Left renal pelvis (tissue), 4 donors: ENCODE measurements at places on chromosomes 7 and 10.

DNA sequence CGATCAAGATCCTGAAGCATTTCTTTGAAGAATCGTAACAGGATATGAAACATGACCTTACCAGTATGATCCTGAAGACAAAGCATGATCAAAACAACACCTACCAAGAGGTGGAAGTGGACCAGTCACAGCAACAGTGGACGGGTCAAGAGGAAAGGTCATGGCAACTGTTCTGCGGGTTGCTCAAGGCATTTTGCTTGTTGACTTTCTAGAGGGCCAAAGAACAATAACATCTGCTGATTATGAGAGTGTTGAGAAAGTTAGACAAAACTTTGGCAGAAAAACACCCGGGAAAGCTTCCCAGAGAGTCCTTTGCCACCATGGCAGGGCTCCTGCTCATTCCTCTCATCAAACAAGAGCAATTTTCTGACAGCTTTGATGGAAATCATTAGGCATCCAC is 65.6 kb upstream of the LRRC18 start:
- no peak for DNase-seq

DNA sequence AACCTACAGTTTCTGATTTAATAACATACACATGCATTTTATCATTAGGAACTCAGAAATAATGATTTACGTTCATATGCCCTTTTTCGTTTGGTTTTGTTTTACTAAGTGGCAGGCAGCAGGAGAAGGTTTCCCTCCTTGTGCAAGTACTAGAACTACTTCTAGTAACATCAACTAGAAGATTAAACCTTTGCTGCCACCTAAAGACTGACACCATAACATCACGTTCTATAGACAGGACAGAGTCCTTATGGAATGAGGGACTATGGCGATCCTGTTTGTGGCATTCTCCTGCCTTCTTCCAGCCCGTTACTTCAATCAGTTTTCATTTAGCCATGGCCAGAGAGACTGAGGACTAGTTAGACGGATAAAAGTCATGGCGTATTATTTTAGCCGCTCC is 53.2 kb downstream of the GAD2 start:
- peak; percentile 8 for DNase-seq

- DNase-seq, result no peak
These were observed 43.8 kb downstream of the SP8 start for GRCh38 chr7:20742913-20743312.

- DNase-seq, result no peak
These were observed 174.3 kb downstream of the ADARB2 start for GRCh38 chr10:1563028-1563427.

- DNase-seq, result no peak
These were observed 72.6 kb upstream of the TOMM7 start for GRCh38 chr7:22895140-22895827.

GRCh38 chr7:139626817-139627216 is 103.3 kb downstream of the CLEC2L start:
- DNase-seq, result no peak

DNA sequence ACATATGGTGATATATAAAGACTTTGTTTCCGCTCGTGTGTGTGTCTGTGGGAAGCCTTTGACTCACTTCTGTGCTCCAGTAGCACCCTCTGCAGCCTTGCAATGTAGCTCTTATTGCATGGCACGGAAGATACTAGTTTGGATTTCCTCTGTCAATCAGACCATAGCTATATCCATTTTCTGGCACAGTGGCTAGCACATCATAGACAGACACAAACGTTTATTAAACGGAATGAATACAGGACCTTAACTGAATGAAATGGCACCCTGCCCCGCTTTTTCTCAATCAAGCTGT is 124.0 kb upstream of the PTPN20 start:
- DNase-seq, result no peak

DNA sequence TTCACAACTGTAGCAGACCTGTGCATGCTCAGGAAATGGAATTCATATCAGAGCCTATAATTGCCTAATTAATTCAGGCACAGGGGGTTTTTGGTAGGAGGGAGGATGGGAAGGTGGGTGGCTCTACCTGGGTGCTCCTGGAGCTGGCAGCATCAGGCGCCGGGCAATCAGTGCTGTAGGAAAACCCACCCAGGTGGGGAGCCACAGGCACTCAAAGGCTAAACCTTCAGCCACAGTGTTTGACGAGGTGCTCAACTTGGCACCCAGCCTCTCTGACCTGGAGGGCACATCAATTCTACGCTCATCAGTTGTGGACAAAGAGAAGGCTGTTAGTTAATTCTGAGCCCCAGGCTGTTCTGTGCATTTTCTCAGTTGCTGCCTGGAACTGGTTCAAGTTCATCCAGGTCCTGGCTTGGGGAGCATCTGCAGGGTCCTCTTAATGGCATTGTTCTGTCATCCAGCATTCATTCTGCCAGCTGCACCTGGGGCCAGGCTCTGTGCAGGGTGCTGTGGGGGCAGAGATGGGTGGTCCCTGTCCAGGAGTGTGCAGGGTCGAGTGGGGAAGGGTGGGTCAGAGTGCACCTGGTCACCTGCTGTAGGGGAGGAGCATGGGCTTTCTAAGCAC is 54.1 kb upstream of the NPTX2 start:
- DNase-seq, result no peak

DNA sequence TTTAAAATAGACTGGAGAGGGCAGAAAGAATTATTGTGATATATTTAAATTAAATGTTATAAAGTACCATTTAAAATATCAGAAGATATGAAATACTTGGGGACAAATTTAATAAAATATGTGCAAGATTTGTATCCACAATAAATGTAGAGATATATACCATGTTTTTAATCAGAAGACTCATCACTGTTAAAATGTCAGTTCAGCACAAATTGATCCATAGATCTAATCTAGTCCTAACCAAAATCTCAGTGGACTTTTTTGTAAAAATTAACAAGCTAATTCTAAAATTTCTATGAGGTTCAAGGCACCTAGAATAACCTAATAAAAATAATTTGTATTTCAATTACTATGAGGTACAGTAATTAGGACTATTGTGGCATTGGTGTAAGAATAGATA is 96.4 kb downstream of the CTNNA3 start:
- DNase-seq, result no peak

GRCh38 chr10:14071956-14072355 is 258.8 kb downstream of the FRMD4A start:
- no peak for DNase-seq
